Stimulated activated CD4-positive, alpha-beta T cell treated with anti-CD3 and anti-CD28 coated beads, Interleukin-4, amount 100 ng/mL, for 1 hour (primary cell): ENCODE measurements at places on chromosomes 5 and 9.

DNA sequence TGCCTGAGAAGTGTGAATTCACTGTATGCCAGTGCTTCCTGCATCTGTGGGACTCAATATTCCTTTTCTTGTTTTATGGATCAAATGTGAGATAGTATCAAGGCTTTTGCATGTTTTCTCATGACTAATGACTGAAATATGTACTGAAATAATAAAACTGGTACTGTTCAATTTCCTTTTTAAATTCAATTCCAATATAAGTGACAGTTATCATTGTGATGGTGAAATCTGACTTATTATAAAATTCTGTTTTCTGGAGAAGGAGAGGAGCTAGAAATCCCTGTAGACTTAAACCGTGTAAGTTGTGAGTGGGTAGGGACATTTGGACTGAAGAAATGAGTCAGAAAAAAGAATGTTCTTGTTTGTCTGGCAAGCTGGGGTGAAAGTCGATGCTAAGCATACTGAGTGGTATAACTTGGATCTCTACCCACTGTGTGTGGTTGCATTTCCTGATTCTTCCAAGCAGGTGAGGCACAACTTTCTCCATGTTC lies 245.2 kb downstream of the EFNA5 start:
- no peak for DNase-seq

- DNase-seq = no peak
Observed at GRCh38 chr5:89087128-89087527, 204.1 kb upstream of the MEF2C start.

- DNase-seq = peak; percentile 30
Observed at GRCh38 chr5:95822043-95822541, 434 bp downstream of the GLRX start.

DNA sequence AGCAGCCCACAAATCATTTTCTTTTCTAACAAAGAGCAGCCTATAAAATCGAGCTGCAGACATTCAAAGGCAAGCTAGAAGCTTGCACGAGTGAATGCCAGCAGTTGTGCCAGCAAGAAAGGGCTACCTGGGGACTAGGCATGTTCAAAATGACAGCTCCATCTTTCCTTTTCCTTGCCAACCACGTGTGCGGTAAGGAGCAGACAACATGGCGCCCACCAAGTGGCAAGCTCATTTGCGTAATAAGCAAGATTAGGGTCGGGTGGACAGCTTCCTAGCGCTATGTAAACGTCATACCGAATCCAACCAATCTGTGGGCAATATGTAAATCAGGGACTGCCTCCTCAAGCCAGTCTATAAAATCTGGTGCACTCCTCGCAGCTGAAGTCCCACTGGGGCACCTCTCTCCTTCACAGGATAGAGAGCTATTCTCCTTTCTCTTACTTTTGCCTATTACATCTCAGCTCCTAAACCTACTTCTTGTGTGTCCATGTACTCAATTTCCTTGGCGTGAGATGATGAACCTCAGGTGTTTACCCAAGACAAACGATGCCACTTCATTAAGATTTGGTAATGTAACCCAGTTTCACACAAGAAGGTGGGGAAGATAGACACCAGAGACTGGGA lies 22.5 kb upstream of the SPARC start:
- DNase-seq = no peak

GRCh38 chr5:128574041-128574440 lies 36.0 kb upstream of the FBN2 start:
- no peak for DNase-seq

DNA sequence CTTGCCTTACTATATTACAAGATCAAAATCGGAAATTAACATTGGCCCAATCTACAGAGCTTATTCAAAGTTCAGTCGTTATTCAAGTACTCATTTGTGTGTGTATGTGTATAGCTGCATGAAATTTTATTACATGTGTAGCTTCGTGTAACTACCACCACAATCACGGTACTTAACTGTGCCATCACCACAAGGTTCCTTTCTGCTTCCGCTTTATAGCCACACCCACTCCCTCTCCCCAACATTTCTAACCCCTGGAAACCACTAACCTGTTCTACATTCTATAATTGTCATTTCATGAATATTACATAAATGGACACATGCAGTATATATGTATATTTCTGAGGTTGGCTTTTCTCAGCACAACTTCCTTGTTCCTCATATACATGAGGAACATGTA lies 4.0 kb upstream of the TEX48 start:
- no peak for DNase-seq

DNA sequence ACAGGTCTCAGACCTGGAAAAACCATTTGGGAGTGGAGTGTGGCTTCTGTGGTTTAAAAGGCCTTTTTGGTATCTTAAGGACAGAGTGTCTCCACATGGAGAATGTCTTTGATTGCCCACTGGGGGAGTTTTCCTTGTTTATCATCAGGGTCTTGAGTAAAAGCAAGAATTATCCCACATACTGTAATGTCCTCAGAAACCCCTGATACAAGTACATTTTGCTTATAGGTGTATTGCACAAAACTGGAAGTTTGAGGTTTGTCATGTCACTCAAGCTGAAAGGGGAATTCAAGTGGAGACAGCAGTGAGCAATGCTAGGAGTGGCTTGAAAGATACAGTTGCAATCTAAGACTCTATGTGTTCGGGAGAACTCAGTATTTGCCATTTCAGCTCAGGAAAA lies 62.7 kb upstream of the GRAMD2B start:
- no peak for DNase-seq

- no peak for DNase-seq
Observed at GRCh38 chr5:39992617-39993202, 567.9 kb upstream of the DAB2 start.

DNA sequence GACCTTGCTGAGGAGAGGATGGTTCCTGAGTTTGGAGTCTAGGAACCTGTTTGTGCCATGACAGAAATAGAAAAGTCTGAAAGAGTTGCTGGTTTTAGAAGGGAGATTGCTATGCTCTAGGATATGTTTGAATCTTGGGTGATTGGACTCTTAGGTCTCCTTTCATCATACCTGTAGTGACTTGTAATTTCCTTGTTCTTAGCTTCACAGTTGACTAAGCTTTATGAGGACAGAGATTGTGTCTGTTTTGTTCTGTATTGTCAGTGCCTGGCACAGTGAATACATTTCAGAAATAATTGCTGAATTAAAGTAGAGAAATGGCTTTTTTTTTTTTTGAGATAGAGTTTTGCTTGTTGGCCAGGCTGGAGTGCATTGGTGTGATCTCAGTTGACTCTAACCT lies 31.5 kb downstream of the GAPVD1 start:
- no peak for DNase-seq

DNA sequence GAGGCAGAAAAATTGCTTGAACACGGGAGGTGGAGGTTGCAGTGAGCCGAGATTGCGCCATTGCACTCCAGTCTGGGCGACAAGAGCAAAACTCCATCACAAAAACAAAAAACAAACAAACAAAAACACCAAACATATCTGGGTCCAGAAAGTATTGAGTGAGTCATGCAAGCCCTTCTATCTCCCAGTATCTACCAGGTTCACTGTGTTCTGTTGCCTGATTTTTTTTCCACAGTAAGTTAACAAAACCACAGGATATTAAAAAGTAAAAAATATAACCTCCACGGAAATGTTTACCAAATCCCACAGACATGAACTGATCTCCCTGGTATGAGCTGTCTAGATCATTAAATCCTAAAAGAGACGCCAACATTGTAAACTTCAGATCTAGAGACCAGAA lies 94.4 kb downstream of the ANKH start:
- DNase-seq = no peak

DNA sequence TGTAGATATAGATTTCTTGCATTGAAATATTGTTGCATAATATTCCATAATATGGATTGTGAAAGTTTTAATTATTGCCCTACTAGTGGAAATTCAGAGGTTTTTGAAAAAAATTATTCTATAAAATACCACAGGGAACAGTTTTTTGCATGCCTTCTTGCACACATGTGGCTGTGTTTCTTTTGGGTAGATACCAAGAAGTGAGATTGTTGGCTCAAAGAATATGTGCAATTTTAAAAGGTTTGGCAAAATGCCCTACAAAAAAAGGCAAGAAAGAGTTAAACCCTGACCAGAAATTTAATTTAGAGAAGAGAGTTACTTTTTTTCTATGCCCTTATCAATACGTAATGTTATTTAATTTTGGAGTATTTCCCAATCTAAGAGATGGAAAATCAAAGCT lies 270.8 kb upstream of the DAPK1 start:
- DNase-seq = no peak

- no peak for DNase-seq
Observed at GRCh38 chr5:148856424-148856823, 30.0 kb downstream of the ADRB2 start.

GRCh38 chr9:5790923-5791322 lies 42.0 kb downstream of the ERMP1 start:
- DNase-seq = no peak

DNA sequence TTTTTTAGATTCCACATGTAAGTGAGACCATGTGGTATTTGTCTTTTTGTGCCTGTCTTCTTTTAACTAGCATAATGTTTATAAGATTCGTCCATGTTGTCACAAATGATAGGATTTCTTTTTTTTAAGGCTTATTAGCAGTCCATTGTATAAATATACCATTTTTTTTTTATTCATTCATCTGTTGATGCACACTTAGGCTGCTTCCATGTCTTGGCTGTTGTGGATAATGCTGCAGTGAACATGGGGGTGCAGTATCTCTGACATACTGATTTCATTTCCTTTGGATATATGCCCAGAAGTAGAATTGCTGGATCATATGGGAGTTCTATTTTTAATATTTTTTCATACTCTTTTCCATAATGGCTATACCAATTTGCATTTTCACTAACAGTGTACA lies 48.7 kb downstream of the KIAA1958 start:
- DNase-seq = no peak

- no peak for DNase-seq
Observed at GRCh38 chr5:40842351-40842750, 1.2 kb downstream of the CARD6 start.

GRCh38 chr5:51194671-51195070 lies 188.6 kb upstream of the ISL1 start:
- DNase-seq = no peak

DNA sequence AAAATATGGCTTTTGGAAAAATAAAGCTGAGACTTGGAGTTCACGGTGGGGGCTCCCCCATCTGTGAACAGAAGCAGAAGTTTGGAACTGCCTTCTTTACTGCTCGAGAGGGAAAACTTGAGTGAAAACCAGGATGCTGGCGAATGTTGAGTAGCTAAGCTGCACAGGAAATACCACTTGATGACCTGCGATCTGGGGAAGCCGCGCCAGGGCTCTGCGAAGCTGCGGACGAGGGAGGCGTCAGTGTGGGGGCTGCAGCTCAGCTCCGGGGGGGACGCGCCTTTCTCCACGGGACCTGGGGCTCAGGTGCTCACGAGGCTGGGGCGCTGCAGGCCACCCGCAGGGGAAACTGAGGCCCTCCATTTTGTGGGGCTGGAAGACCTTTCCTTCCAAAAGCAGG lies 62.3 kb downstream of the TENT4A start:
- no peak for DNase-seq
